SK-N-SH (cell line): ENCODE measurements at places on chromosomes 2 and 18.

GRCh38 chr2:19250906-19251305, 107.5 kb downstream of the OSR1 start:
- DNase-seq: no peak

GRCh38 chr2:171102802-171103201, 57.9 kb downstream of the TLK1 start:
- no peak for DNase-seq

GRCh38 chr2:167480232-167480985, 592.1 kb downstream of the XIRP2 start:
- no peak for DNase-seq

GRCh38 chr18:70029163-70029562, 81.5 kb upstream of the CD226 start:
- no peak for DNase-seq

GRCh38 chr2:229861431-229861830, 60.4 kb downstream of the TRIP12 start:
- no peak for DNase-seq

DNA sequence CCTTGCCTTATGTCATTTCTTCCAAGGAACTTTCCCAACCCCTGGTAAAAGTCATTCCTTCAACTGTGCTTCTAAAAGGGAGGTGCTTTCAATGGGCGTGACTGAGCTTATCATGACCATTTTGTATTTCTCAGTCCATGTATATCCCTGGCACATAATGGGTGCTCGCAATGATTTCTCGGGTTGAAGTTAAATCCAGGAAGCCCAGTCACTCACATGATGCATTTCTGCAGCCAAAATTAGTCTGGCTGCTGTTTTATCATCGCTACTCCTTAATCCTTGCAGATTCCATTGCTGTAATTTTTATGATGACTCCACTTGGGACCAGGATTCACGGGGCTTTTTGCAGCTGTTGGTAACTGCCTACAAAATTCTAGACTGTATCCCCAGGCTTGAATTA, 25.9 kb upstream of the RFX8 start:
- no peak for DNase-seq

DNA sequence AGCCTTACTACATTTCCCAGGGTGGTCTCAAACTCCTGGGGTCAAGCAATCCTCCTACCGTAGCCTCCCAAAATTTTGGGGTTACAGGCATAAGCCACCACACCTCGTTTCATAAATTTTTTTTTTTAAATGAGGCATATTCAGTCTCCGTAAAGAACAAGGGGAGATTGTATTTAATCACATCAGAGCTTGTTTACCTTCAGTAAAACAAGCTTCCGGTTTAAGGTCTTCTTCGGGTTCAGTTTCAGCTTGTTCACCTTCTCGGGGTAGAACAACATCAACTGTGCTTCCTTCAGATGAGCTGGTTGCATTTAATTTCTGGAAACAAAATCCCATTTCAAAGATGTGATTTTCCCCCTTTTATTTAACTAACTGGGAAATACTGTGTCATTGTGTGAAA, 88.6 kb downstream of the SCN3A start:
- DNase-seq: no peak

- DNase-seq: no peak
Observed at GRCh38 chr2:118686346-118686745, 161.1 kb downstream of the EN1 start.

DNA sequence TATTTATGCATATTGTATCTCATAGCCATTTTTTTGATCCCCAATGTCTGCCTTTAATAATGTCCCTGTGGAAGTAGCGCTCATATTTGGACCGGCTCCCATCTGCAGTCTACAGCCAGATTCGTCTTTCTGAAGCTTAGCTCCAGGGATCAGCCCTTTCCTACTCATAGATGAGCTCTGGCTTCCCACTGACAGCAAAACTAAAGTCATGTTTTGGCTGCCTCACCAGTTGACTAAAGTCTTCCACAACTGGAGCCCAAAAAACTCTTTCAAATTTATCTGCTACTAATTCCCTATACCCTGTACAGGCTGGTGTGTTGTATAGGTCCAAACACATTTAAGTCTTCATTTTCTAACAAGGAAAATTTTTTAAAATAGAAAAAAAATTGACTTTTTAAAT, 294.2 kb upstream of the HNMT start:
- DNase-seq: no peak

GRCh38 chr2:186919296-186919695, 70.3 kb upstream of the ZSWIM2 start:
- no peak for DNase-seq

DNA sequence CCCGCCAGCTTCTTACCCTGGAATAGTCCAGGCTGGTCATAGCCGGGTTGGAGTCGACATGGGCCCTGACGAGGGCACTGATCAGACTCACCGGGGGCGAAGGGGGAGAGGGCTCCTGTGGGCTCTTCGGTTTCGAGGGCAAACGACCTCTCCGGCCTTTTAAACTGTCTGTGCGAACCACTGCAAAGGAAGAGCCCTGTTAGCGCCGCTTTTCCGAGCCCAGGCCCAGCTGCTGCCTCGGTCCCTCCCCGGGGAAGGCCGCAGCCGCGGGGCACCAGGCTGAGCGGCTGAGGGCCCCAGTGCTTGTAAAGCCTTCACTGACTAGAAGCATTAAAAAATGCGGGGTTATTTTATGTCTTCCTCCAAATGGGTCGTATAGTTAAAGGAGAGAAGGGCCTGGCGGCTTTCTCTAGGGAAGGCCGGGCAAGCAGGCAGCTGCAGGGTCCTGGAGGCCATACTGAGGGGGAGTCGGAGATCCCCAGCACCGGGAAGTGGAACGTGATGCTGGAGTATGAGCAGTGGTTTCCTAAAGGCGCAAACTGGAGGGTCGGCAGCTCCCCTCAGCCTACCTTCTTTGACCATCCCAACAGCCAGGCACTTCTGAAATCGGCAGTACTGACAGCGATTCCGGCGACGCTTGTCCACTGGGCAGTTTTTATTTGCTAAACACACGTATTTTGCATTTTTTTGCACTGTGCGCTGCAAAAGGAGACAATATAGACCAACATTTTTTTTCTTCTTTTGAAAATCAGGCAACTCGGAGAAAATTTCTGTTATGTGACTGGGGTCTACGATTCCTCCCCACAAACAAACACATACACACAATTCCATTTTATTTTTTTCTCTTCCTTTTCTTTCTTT, 4.5 kb downstream of the NR4A2 start:
- peak; percentile 33 for DNase-seq

GRCh38 chr2:8234253-8234652, 447.6 kb upstream of the ID2 start:
- DNase-seq: no peak

- no peak for DNase-seq
Observed at GRCh38 chr2:190283783-190284182, 35.8 kb downstream of the HIBCH start.

- DNase-seq: peak; percentile 85
Observed at GRCh38 chr2:25309402-25309801, 32.3 kb downstream of the DNMT3A start.

GRCh38 chr2:128281852-128282245, 36.8 kb downstream of the HS6ST1 start:
- no peak for DNase-seq

- DNase-seq: no peak
Observed at GRCh38 chr18:148841-149240, 9.5 kb upstream of the USP14 start.

GRCh38 chr2:142134911-142135310, 4.1 kb upstream of the LRP1B start:
- DNase-seq: no peak

- DNase-seq: no peak
Observed at GRCh38 chr18:79400591-79401381, 5.1 kb downstream of the NFATC1 start.

- DNase-seq: no peak
Observed at GRCh38 chr2:43685357-43685756, 9.1 kb upstream of the C1GALT1C1L start.

- no peak for DNase-seq
Observed at GRCh38 chr2:166671235-166671634, 177.2 kb upstream of the SCN7A start.

- no peak for DNase-seq
Observed at GRCh38 chr2:120978359-120979050, 242.8 kb downstream of the GLI2 start.

DNA sequence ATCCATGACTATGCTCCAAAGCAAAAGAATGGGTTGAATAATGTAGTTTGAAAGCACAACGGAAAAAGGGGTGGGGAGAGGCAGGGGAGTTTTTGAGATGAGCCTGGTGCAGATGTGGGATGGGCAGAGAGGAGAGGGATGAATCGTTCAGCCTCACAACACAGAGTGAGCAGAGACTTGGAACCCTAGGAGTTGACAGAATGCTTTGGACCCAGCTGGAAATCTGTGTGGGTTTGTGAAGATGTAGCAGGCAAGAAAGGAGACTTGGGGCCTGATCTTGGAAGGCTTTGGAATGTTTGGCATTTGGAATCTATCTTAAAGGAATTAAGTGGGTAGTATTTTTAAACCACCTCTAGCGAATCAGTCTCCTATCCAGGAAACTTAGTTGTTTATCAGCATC, 66.0 kb upstream of the KCTD1 start:
- no peak for DNase-seq

- DNase-seq: peak; percentile 61
Observed at GRCh38 chr2:208142240-208142924, 3.6 kb downstream of the CRYGB start.

DNA sequence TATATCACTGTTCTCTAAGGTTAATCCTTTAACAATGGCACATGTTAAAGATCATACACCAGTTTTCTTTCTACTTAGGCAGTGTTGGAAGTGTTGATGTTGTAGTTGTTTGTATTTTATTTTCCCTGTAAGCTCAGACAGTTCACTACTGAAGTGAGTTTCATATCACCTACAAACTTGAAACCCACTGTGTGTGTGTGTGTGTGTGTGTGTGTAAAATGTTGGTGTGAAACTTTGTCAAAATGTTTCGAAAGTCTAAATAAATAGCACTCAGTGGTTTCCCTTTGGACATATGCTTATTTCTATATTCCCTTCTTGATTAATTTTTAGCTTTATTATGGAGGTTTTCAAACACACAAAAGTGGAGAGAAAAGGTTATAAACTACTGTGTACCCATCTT, 79.8 kb upstream of the CAVIN2 start:
- no peak for DNase-seq

DNA sequence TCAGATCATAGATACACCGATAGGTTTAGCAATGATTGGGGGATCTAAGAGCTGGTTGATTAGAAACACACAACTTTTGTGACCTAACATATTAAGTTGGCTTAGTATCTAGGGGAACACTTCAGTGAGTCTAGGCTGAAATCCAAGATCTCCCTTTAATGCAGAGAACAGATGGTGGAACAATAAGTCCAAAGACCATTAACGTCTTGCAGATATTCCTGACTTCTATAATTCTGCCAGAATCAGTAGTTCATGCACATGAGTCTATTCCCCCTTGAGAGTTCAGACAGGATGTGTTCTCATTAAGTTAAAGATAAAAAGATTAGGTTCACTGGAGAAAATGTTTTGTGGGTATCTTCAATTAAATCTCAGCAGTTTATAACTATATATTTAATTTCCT, 506.5 kb downstream of the TSN start:
- no peak for DNase-seq

DNA sequence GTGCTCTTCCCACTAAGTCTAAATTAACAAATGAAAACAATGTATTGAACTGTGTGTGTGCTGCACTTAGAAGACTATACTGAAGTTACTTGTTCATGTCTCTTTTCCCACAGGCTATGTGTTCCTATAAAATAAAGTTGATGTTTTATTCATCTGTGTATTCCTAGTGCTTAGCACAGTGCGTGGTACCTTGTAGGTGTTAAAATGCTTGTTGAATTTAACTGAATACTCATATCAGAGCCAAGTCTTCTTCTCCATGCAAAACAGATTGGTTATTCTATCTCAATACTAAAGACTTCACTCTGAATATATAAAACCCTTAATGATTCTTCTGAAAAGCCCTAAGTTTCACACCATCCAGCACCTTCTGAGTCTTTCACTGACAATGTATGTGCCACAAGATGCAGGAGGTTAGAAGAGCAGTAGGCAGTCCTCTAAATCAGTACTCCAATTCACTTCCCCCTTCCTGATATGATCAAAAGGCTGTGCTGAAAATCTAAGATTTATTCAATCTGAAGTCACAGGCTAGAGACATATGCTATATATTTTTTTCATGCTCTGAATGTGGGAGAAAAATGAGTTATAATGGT, 231.7 kb upstream of the CCDC150 start:
- no peak for DNase-seq

GRCh38 chr18:55501982-55502710, 85.8 kb downstream of the TCF4 start:
- no peak for DNase-seq

GRCh38 chr2:199040522-199040921, 417.2 kb downstream of the SATB2 start:
- no peak for DNase-seq
